Fibroblast of skin of scalp (primary cell): ENCODE measurements at places on chromosomes 6 and 20.

GRCh38 chr20:34574426-34574825 is 15.9 kb downstream of the MAP1LC3A start:
- no peak for DNase-seq

DNA sequence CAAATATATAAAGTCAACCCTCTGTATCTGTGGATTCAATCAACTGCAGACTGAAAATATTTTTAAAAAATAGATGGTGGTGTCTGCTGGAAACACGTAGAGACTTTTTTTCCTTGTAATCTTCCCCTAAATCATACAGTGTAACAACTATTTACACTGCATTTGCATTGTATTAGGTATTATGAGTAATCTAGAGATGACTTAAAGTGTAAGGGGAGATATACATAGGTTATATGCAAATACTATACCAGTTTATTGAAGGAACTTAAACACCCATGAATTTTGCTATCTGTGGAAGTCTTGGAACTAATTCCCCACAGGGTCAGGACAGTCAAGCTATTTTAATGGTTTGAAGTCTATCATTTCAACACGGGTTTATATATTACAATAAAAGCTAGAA is 10.2 kb downstream of the HDAC2 start:
- DNase-seq: no peak

DNA sequence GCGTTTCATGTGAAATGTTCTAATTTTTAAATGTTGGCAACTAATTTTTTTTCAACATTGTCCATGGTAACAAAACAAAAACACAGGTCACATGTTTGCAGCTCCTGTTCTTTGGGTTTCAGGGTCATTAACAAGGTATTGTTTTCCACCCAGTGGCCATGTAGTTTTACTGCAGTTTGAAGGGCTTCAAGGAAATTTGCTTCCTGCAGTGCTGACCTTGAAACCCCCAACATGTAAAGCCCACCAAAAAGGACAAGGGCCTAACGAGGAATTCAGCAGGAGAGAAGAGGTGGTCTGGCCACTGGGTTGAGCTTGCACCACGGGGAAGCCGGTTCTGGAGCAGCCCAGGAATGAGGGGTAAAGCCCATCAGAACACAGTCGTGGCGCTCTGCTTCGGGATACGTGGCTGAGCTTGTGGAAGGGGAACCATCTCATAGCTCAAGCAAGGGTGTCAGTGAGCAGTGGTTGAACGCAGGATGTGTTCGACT is 13.9 kb upstream of the KLHL31 start:
- DNase-seq: peak; percentile 33

DNA sequence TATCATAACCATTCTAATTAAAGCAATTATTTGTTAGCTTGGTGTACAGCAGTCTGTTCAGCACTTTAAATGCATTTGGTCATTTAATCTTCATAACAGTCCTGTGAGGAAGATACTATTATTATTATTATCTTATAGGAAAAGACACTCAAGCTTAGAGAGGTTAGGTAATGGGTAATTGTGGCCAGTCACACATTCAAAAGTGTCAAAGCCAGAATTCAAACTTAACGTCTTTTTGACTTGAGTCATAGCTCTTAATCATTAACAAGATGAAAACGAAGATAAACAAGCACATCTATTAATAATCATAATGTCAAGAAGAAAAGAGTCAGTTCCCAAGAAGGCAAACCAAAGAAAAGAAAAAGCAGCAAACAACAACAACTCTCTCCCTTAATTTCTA is 251.0 kb downstream of the SYNE1 start:
- DNase-seq: no peak

- no peak for DNase-seq
These were observed 10.9 kb downstream of the TPBG start for GRCh38 chr6:82374516-82374915.

GRCh38 chr20:18743665-18744440 is 69.7 kb upstream of the SCP2D1 start:
- no peak for DNase-seq

- DNase-seq: peak; percentile 17
These were observed 865 bp downstream of the STK38 start for GRCh38 chr6:36546308-36546919.

DNA sequence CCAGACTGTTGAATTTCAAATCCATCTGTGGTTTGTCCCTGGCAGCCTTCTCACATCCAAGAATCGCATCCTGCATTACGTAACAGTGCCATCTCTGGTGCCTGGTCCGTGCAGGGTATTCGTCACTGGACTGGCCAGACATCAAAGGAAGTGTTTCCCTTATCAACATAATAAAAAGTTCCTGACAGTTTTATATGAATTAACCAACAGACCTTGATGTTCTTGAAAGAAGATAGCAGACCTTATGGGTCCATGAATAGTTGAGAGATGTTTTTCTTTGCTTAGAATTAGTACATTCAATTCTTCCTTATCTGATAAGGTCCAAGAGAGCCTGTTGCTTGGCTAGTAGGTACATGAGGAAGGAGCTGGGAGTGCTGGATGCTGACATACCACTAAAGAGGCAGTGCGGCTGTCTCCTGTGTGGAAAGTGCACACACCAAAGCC is 77.6 kb downstream of the PHACTR2 start:
- no peak for DNase-seq

- peak; percentile 39 for DNase-seq
These were observed 1.1 kb downstream of the GNL1 start for GRCh38 chr6:30554962-30555815.

- peak; percentile 80 for DNase-seq
These were observed 91.2 kb upstream of the ADTRP start for GRCh38 chr6:11869672-11870340.

GRCh38 chr20:11155156-11155756 is 481.5 kb upstream of the JAG1 start:
- peak; percentile 67 for DNase-seq

DNA sequence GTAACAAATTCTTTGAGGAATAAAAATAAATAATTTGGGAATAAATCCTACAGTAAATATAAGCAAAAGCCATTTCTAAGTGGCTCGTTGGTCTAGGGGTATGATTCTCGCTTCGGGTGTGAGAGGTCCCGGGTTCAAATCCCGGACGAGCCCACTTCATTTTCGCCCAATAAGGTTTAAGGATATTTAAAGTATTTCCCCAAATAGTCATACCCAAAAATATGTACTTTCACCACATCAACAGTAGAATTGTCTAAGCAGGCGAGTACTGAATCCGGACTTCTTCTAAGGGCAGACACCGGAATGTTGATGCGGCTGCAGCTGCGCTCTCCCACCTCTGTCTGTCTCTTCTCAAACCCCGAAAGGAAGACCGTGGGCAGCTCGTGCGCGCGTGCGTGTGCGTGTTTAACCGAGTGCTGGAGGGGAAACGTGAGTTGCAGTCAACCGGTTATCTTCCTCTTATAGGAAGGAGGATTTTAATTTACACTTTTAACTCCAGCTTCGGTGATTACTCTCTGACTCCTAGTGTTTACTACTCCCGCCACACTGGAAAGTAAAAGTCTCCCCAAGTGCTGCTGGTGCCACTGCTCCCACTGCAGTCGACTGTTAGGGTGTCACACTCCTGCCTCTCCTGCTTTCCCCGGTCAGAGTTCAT is 155.7 kb upstream of the PRSS16 start:
- peak; percentile 95 for DNase-seq
